Astrocyte of the spinal cord (primary cell): ENCODE measurements at places on chromosomes 1 and 21.

DNA sequence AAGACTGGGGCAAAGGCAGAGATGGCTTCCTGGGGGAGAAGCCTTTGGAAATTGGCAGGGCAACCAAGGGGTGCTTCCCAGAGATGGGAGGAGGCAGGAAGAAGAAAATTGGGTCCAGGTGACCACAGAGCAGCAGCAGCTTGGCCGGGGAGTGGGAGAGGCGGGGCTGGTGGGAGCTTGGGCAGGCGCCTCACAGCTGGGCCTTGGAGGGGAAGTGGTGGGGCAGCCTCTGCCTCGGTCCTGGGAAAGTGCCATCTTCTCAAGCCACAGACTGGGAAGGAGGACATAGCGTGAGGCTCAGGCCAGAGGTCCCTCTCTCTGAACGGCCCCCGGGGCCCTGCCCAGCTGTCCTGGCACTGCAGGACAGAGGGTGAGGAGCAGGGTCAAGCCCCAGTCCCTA lies 24.0 kb upstream of the WASF2 start:
- no peak for DNase-seq

DNA sequence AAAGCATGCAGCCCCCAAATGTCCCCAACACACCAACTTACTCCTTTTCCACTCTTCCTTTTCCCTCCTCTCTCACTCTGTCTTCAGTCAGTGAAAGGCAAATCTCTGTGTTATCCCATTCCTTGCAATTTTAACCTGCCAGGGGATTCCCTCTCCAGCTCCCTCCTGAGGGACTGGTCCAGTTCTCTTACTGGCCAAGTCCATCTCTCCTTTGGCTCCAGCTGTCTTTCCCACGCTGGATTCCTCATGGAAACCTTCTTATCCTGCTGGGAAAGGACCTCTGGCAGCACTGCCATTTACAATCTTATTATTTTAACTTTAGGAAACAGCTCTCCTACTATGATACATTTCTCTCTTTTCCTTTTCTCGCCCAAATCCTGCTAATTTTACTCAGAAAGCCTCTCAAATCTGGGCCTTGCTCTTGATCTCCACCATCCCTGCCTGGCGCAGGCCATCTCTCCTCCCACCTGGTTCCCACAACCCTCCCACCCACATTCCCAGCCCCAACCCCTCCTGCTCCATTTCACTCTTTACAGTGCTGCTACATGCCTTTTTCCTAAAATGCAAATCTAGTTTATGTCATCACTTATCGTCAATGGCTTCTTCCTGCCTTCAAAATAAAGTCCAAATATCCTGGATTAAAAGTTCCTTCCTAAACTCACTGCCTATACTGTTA lies 72.7 kb upstream of the CNN3 start:
- no peak for DNase-seq

- DNase-seq, result peak; percentile 69
These were observed 37.3 kb downstream of the PLEKHO1 start for GRCh38 chr1:150186789-150187559.

- no peak for DNase-seq
These were observed 34.5 kb downstream of the NTNG1 start for GRCh38 chr1:107175102-107175909.
